ENCODE measurements at places on chromosomes 1 and 21.
A peak's percentile ranks its signal among the peaks of the same experiment; 100 is the strongest.

- peak overlapping the region; percentile 77 for H3K4me3 ChIP-seq
- H3K27me3 ChIP-seq: no peaks in the 10 kb centered on the region
- no peaks in the 10 kb centered on the region for H3K36me3 ChIP-seq
- peaks cover 52% of the 10 kb centered on the region for H3K4me1 ChIP-seq
- no peak for DNase-seq
These were observed 51.2 kb upstream of the SYNC start for GRCh38 chr1:32753532-32754316.

DNA sequence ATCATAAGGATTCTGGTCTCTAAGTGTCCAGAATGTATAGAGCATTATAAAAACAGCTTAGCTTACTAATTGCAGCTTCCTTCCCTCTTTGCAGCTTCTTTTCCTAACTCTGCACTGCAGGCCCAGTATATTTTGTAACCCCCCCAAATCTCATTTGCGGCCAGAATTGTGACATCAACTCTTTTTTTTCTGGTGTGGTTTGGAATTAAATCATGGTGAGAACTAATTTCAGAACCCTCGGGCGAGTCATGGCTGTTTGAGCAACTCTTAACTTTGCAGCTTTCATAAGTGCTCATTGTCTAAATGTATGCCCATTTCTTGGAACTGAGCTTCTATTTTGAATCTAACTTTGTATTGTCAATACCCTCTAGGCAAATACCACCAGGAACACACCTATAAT is 187.4 kb downstream of the CYYR1 start:
- H3K27me3 ChIP-seq: no peaks in the 10 kb centered on the region
- H3K27ac ChIP-seq: no peak overlapping the region
- H3K4me1 ChIP-seq: no peaks in the 10 kb centered on the region
- H3K36me3 ChIP-seq: no peaks in the 10 kb centered on the region
- no peak overlapping the region for H3K4me3 ChIP-seq

- no peak for DNase-seq
- no peaks in the 10 kb centered on the region for H3K4me1 ChIP-seq
- no peaks in the 10 kb centered on the region for H3K27me3 ChIP-seq
- H3K36me3 ChIP-seq: no peaks in the 10 kb centered on the region
- H3K27ac ChIP-seq: no peak overlapping the region
- no peak overlapping the region for H3K4me3 ChIP-seq
These were observed 9.7 kb upstream of the PTGS2 start for GRCh38 chr1:186689907-186690306.

DNA sequence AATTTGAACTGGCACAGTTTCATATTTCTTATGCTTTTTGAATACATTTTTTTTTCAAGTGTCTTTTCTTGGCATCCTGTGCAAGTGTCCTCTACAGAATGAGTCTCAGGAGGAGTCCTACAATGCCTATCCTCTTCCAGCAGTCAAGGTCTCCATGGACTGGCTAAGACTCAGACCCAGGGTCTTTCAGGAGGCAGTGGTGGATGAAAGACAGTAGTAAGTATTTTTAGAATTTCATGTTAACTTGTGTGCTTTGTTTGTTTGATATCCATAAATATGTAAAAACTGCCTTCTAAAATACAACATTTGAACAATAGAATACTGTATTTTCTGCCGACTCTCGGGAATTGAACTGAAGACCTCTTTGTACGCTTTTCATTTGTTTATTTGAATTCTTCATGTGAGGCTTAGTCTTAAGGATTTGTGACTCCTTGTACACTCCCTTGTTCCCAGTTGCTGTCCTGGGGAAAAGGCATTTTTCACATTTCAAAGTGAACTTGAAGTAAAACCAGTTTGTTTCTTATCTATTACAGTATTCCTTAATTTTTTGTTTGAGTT is 56.6 kb downstream of the NCF2 start:
- no peak overlapping the region for H3K27ac ChIP-seq
- no peaks in the 10 kb centered on the region for H3K27me3 ChIP-seq
- no peaks in the 10 kb centered on the region for H3K4me1 ChIP-seq

DNA sequence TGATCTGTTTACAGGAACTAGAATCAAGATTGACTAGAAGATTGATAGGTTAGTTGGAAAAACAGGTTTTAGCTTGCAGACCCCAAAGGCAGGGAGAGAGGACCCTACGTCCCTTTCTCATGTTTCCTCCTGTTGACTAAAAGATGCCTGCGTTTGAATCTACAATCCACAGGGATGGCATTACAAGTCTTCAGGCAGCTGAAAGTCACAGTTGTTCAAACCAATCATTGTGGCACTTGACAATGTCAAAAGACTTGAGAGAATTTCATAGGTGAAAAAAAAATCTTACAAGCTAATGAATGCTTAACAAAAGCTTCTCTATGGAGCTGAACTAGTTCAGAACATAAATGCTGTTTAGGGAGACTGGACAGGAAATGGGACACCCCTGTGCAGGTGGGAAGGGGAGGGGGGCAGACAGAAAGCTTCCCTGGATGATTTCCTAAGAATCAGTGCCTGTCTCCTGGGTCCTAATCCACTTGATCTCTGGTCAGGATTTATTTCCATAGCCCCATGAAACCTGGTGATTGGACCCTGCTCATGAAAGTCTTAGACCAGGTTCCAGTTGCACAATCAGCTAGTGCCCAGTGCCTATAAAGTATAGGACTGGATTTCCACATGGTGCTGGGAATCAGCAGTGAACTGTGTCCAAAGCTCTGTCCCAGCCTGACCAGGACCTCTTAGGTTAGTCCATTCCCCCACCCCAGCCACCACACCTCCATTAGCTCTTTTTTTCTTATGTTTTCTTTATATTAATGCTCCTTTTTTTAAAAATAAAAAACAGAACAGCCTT is 91.6 kb upstream of the BCAR3 start:
- H3K27ac ChIP-seq: no peak overlapping the region
- H3K4me3 ChIP-seq: no peak overlapping the region
- no peaks in the 10 kb centered on the region for H3K27me3 ChIP-seq
- no peaks in the 10 kb centered on the region for H3K36me3 ChIP-seq
- peaks cover 9% of the 10 kb centered on the region for H3K4me1 ChIP-seq
- no peak for DNase-seq

- H3K4me1 ChIP-seq: peaks cover 16% of the 10 kb centered on the region
- DNase-seq: no peak
- H3K27me3 ChIP-seq: no peaks in the 10 kb centered on the region
- H3K36me3 ChIP-seq: no peaks in the 10 kb centered on the region
These were observed 3.3 kb upstream of the LSM10 start for GRCh38 chr1:36400825-36401601.

DNA sequence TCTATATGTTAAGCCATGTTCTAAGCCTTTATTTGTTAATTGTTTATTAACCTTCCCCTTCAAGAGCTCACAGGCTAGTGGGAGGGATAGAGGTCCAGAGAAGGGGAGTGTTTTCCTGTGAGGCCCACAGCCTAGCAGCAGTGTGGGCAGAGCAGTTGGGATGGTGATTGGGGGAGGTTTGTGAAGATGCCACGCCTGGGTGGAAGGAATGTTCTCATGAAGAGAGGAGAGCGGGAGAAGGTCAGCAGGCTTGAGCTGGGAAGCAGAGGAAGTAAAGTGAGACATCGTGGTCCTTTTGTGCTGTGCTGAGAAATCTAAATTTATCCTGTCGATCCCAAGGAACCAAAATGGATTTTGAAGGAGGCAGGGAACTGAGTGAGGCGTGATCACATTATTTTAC is 42.6 kb downstream of the TRAPPC10 start:
- H3K36me3 ChIP-seq: peaks cover 21% of the 10 kb centered on the region

- peak overlapping the region; percentile 38 for H3K27ac ChIP-seq
- H3K4me3 ChIP-seq: no peak overlapping the region
- no peaks in the 10 kb centered on the region for H3K27me3 ChIP-seq
- no peak for DNase-seq
- peaks cover 23% of the 10 kb centered on the region for H3K4me1 ChIP-seq
These were observed 37.0 kb upstream of the PUM1 start for GRCh38 chr1:31102501-31102950.

DNA sequence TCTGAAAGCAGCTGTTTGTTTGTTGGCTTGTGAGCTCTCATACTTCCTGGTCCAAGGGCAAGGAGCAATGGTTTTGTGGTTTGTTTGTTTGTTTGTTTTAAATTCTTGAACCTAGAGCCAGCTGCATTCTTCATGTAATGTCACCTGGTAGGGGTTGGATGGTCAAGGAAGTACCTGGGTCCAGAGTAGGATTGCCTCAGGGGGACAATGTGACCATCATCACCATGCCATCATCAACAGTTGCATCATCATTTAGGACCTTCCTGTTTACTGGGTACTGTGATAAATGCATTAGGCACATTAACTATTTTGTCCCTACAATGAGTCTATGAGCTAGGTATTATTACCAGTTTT is 14.7 kb upstream of the MYOG start:
- H3K4me1 ChIP-seq: no peaks in the 10 kb centered on the region
- no peak overlapping the region for H3K4me3 ChIP-seq
- no peaks in the 10 kb centered on the region for H3K36me3 ChIP-seq
- no peaks in the 10 kb centered on the region for H3K27me3 ChIP-seq
- no peak overlapping the region for H3K27ac ChIP-seq
- peak; percentile 31 for DNase-seq

GRCh38 chr1:94772845-94773244 is 47.3 kb upstream of the SLC44A3 start:
- H3K4me1 ChIP-seq: no peaks in the 10 kb centered on the region
- DNase-seq: no peak
- no peak overlapping the region for H3K4me3 ChIP-seq
- H3K27ac ChIP-seq: no peak overlapping the region
- no peaks in the 10 kb centered on the region for H3K27me3 ChIP-seq
- H3K36me3 ChIP-seq: no peaks in the 10 kb centered on the region

GRCh38 chr1:65457868-65458267 is 37.4 kb downstream of the LEPR start:
- no peak overlapping the region for H3K27ac ChIP-seq
- no peaks in the 10 kb centered on the region for H3K27me3 ChIP-seq
- H3K4me1 ChIP-seq: no peaks in the 10 kb centered on the region
- no peak overlapping the region for H3K4me3 ChIP-seq
- H3K36me3 ChIP-seq: no peaks in the 10 kb centered on the region

GRCh38 chr1:160747717-160748116 is 8.7 kb downstream of the SLAMF7 start:
- no peak overlapping the region for H3K4me3 ChIP-seq
- no peaks in the 10 kb centered on the region for H3K27me3 ChIP-seq
- no peaks in the 10 kb centered on the region for H3K36me3 ChIP-seq
- H3K4me1 ChIP-seq: no peaks in the 10 kb centered on the region

- H3K27ac ChIP-seq: no peak overlapping the region
- H3K36me3 ChIP-seq: peaks cover 16% of the 10 kb centered on the region
- no peak overlapping the region for H3K4me3 ChIP-seq
These were observed 1.8 kb upstream of the DUSP12 start for GRCh38 chr1:161747801-161748200.

- no peak overlapping the region for H3K27ac ChIP-seq
- no peaks in the 10 kb centered on the region for H3K27me3 ChIP-seq
- no peak for DNase-seq
- H3K36me3 ChIP-seq: no peaks in the 10 kb centered on the region
- H3K4me1 ChIP-seq: no peaks in the 10 kb centered on the region
- H3K4me3 ChIP-seq: no peak overlapping the region
These were observed 35.7 kb upstream of the IFNLR1 start for GRCh38 chr1:24222793-24223192.

Measured in vagina (tissue), 2 donors.